ENCODE measurements at places on chromosomes 3 and 15.
A peak's percentile ranks its signal among the peaks of the same experiment; 100 is the strongest.

- DNase-seq, result peak; percentile 47
Measured at GRCh38 chr15:65414841-65415621, 7.7 kb downstream of the IGDCC4 start.

DNA sequence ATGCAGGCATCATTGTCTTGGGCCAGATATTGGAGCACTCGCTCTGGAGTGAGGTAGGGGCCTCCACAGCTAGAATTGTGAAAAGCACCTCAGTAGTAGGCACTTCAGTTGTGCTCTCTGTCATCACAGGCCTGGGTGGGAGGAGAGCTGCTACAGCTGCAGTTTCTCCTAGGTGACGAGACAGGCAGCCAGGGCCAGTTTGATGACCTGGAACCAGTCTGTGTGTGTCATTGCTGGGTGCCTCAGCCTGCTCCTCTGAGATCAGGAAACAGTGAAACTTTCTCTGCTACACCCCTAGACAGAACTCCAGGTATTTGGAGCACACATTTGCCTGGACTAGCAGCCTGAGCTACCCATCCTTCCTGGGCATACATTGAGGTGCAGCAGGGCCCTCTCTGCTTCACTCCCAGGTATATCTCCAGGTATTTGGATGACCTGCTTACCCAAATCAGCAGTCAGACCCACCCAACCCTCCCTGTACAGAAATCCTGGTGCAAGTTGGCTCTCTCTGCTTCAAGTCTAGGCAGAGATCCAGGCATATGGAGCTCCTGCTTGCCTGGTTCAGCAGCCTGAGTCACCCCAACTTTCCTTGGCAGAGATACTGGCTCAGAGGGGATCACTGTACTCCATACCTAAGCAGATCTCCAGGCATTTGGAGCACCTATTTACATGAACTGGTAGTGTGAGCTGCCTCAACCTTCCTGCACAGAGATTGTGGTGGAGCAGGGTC lies 54.3 kb upstream of the SGO1 start:
- no peak for DNase-seq

GRCh38 chr15:76161153-76162035 lies 101.6 kb downstream of the TMEM266 start:
- no peak for DNase-seq

DNA sequence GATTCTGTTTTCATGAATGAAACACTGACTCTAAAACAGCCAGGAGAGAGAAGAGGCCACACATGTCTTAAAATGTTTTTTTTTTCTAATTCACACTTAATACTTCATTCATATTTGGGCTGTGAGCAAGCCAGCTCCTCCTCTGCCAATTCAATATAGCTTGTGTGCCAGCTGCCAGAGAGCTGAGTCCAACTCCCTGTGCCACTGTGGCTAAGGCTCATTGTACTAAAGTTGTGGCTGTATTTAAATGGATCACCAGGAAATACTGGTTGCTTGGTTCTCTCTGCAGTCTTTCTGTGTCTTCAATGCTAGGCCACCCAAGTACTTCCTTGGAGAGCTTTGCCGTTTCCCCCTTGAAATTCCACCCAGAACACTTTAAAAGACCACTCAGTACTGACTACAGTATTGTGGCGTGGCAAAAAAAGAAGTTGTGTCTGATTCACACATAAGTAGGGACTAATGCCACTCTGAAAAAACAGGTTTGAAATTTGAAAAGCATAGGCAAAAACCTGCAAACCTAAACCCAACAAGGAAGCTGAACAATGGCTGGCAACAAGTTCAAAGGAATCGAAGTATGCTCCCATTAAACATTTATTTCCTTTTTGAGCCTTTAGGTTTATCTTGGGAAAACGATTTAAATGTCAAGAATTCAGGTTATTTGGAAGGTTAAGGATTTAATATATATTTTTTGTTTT lies 524.7 kb downstream of the DIPK2A start:
- no peak for DNase-seq

DNA sequence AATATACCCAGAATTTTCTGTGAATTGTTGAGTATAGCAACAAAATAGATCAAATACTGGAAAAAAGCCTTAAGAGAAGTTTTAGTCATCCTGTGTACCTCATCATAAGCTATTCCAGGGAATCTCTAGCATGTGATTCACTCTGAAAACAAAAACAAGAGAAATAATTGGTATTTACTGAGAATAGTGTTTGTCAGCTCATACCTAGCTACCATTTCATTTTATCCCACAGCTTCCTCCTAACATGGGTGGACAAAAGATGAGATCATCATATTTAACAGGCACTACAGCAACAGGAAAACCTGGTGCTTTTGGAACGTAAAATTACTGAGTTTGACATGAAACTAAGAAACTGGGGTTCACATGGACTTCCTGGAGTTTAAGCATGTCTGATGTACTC lies 753.5 kb upstream of the NECTIN3 start:
- no peak for DNase-seq

GRCh38 chr3:64228110-64228509 lies 2.8 kb upstream of the PRICKLE2 start:
- no peak for DNase-seq

DNA sequence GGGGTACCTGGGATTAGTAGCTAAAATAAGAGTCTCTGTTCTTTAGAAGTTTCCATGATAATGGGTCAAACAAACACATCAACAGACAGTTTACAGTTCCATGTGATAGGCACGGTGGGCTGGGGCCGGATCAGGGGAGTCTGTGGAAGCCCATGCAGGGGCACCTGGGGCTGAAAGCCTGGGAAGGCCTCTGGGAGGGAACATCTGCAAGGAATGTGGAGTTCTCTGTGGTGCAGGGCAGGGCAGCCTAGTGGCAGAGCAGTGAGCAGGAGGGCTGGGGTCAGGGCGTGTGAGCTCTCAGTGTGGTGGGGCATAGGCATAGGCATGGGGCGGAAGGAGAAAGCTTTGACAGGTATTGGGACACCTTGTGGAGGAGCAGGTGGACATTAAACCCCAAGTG lies 207.7 kb upstream of the TRIM42 start:
- DNase-seq, result no peak

GRCh38 chr3:18837137-18837755 lies 311.1 kb upstream of the KCNH8 start:
- no peak for DNase-seq

DNA sequence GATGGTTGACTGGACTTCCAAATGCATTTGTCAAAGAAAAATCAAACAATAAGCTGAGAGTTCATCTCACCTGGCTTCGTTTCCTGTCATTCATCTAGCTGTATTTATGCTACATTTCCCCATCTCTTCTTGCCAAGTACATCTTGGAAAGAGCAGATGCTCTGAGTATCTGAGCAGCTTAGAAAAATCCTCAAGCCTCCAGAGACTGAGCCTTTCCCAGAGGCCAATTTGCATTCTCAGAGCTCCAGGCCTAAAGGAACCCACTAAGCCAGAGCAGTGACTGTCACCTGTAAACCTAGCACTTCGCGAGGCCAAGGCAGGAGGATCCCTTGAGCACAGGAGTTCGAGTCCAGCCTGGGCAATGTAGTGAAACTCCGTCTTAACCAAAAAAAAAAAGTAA lies 100.5 kb downstream of the XXYLT1 start:
- DNase-seq, result no peak

- DNase-seq, result no peak
Measured at GRCh38 chr3:187002915-187003314, 72.6 kb downstream of the ST6GAL1 start.

DNA sequence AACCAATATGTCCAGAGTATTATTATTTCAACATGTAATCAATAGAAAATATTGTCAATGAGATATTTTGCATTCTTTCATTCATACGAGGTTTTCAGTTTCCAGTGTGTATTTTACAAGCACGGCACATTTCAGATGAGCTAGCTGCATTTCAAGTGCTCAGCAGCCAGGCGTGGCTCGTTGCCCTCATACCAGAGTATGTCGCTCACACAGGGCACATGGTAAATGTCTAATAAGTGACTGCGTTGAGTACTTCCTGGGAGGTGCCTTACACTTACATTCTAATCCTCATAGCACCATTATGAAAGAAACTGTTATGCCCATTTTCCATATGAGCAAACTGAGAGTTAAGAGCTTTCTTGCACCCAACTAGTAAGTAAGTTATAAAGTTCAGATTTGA lies 47.4 kb downstream of the TMEM266 start:
- DNase-seq, result no peak

GRCh38 chr3:149657321-149657925 lies 402 bp downstream of the WWTR1 start:
- DNase-seq, result no peak

DNA sequence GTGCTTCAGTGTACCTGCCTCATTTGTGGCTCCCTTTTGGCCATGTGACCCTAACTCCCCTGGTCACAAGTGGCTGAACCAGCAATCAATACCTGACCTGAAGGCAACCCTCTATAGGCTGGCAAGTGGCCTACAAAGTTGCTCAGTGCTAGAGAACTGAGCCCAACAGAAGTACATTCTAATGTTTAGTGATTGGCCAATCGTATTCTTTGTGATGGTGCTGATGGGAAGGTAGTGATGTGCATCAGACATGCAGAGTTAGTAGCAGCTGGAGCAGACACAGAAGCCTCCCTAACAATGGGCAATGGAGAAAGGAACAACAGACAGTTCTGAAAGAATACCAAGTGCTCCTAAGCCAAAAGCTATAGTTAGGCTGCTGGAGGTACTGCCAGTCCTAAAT lies 10.4 kb upstream of the ATOSA start:
- DNase-seq, result no peak

DNA sequence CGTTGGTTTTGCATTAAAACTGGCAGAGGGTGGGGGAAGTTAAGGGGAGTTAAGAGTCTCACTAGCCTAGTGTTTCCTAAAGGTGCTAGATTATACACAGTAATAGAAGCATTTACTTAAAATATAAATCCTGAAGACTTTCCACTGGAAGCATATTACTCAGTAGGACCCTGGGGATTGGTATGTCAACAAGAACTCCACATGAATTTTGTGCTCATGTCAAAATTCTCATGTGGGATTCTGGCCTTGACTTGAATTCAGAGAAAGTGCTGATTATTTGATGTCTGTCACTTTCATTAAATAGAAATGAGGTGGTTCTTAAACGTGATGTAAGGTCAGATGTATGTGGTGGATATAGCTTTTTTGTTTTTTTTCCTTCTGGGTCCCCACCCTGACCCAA lies 997.2 kb downstream of the TUSC7 start:
- DNase-seq, result no peak

DNA sequence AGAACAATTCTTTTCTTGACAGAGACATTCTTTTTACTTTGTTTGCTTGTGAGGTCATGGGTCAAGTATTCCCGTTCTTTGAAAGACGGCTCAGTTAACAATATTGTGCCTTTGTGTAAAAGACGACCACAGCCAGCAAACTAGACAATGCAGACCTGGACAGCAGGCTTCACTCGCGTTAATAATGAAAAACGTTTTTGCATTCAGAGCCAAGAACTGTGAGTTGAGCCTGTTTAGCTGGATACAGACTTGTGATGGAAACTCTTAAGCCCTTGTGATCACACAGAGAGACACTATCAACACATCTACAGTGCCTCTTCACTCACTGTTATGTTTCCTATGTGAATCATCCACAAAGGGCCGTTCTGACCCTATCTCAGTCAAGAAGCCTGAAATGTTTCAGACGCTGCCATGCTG lies 37.3 kb upstream of the CMTM7 start:
- DNase-seq, result no peak

- DNase-seq, result no peak
Measured at GRCh38 chr3:52483081-52483480, 12.1 kb upstream of the STAB1 start.

- no peak for DNase-seq
Measured at GRCh38 chr3:128488991-128489673, 3.9 kb downstream of the GATA2 start.

DNA sequence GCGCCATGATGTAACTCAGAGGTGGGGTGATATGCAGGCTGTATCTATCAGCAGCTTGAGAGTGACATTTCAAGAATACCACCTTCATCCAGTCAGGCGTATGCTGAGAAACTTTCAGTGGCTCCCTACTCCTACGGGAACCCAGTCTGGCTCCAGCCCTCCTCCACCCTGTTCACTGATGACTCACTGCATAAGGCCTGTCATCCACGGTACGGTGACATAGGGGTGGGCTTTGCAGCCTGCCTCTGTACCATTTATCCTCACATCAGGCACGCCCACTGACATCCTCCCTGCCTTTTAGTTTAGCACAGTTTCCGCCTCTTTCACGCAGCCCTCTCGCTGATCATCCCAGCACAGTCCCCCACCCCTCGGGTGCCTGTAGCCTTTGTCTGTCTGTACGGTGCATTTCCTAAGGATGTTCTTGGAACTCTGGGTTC lies 11.7 kb downstream of the PXYLP1 start:
- no peak for DNase-seq
